Stomach (tissue), 19 donors: ENCODE measurements at places on chromosomes 6 and 20. TPM values are rescaled to one million over a fixed set of nuclear protein-coding genes. Genes with fewer than 3 reads are reported as not detected.

DNA sequence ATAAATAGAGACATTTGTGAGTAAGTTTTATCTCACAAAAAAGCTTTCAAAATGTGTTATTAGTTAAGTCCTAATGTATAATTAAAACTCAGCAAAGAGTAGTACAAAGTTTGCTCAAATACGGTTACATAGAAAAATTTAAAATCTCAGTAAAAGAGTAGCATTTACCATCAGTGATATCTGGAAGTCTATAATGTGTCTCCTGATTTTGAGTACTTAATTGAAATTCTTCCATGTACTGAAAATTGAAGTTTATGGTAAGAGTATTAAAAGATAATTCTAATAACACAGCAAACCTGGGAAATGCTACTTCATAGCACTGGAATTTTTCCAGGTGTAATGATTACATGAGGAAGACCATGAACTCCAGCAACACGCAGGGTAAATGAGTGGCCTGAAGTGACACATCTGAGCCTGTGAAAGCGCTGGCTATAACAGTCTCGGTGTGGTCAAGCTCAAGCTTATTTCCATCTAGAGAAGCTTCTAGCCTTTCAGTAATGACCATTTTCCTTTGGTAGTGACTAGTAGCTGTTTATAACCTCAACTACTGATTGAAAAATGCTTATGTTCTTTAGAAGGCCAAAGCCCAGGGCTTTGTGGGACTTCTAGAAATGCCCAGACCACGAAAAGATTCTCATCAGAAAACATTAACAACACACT is 203.2 kb downstream of the ISM1 start:
- DNase-seq, result no peak

DNA sequence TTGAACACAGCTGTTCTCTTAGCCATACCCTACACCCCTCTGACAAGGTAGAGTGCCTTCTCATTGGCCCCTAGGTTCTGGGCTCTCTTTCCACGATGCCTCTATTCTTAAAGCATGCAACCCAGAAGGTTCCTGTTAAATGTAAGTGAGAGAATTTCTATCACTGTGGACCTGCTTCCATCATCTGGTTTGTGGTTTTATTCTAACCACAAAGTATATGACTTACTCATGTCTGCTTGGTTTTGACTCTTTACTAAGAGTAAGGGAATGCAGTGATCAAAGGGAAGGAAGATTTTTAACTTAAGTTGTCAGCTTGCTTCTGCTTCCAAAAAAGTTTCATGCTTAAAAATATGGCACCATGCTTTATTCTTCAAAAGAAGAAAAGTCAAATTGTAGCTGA is 80.2 kb downstream of the ANKEF1 start:
- DNase-seq, result no peak

Gene SLC17A9
- 48.5 TPM for total RNA-seq

Gene OPRL1
- not detected for total RNA-seq

DNA sequence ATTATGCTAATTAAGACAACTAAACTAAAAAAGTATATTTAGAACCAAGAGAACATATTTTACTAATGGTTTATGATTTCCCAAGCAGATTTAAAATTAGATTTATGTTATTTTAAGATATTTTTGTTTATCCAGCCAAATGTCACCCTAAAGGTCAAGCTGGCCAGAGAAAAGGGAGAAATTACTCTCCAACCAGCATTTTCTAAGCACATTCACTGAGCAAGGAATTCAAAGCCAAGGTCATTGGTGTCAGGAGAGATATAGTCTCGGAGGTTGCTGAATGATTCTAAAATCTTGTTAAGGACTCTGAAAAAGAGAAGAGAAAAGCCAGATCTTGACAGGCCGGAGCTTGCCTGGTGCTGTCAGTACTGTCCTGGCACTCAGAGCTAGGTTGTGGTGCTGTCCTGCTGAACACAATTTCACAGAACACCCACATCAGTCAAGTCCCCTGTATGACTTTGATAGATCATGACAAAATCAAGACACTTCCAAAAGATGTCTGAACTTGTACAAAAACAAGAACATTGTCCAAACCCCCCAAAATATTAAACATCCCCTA is 222.3 kb upstream of the SMLR1 start:
- no peak for DNase-seq

- peak; percentile 36 for DNase-seq
Measured at GRCh38 chr20:33817411-33817810, 6.3 kb downstream of the CHMP4B start.

- no peak for DNase-seq
Measured at GRCh38 chr6:111927321-111927720, 54.1 kb upstream of the FYN start.

- DNase-seq, result no peak
Measured at GRCh38 chr6:13466304-13467215, 20.8 kb downstream of the GFOD1 start.

Gene KIAA0408
- total RNA-seq, result 0.87 TPM

DNA sequence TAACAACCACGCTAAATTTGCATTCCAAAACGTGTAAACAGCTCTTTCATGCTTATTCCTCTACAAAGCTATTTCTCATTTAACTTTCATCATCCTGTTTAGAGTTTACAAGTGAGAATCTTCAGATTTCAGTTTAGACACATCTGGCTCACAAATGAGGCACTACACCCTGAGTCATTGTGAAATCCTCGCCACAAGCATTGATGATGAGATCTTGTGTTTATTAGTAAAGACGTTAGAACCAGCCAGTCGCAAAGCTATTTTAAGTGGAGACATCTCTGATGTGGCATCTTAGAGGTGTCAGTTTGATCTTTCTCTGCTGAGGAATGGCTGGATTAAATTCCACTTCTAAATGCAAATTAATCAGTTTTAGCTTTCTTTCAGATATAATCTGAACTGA is 8.3 kb upstream of the ISM1 start:
- DNase-seq, result no peak

DNA sequence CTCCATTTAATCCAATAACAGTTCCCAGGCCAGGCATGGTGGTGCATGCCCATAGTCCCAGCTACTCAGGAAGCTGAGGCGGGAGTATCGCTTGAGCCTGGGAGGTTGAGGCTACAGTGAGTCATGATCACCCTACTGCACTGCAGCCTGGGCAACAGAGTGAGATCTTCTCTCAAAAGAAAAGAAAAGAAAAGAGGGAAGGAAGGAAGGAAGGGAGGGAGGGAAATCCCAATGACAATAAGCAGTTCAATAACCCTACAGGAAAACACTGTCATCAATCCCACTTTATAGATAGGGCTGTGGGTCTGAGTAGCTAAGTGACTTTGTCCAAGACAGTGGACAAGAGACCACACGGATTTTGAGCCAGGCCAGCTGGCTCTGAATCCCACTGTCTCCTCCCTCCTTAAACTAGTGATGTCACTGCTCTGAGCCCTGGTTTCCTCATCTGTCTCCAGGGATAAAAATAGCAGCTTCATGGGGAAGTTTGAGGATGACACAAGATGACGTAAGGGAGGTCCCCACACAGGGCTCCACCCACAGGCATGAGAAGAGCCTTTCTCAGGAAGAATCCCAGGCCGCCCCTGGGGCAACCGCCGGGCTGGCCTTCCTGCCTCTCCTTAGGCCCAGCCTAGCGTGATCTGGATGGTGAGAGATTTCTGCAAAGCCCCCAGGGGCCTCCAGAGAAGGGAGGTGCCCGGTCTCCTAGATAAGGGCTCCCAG is 7.2 kb upstream of the TRIB3 start:
- DNase-seq, result no peak

DNA sequence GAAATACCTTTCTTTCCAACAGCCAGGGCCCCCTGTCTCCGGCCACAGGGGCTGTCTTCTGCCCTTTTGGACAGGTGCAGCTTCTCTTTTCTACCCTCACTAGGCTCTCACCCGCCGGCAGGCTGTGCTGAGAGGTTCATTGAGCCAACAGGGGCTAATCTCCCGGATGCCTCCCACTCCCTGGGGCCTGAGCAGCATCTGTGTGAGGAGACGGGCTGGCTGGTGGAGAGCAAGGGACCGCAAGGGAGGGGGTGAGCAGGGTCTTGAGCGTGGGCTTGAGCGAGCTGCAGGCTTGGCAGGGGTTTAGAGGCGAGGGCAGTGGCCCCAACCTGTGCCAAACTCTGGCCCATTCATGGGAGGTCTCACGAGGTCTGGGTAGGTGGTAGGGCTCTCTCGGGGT is 56.5 kb upstream of the CST7 start:
- DNase-seq, result no peak

Gene MEA1
- total RNA-seq, result 11.3 TPM

- no peak for DNase-seq
Measured at GRCh38 chr6:111573892-111574797, 31.5 kb downstream of the TRAF3IP2 start.

GRCh38 chr6:32116674-32117073 is 7.5 kb upstream of the TNXB start:
- DNase-seq, result no peak

Gene HSPA12B
- 9.9 TPM for total RNA-seq

- DNase-seq, result no peak
Measured at GRCh38 chr6:147979966-147980365, 362.7 kb upstream of the SASH1 start.

DNA sequence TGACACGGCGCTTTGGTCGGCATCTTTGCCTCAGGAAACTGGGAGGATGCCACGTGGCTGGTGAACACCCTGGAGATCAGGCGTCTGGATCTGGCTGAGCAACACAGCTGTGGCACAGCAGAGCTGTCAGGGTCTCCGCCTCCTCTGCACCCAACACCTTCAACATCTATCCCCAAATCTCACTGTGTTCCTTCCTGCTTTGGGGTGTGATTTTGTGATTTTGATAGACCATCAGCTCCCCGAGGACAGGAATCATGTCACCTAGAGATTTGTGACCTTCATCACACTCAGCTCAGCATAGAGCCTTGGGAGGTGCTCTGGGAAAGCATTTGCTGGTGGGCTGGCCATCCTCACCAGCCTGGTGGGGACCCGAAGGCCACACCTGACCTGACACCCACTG is 203.7 kb upstream of the FOXQ1 start:
- no peak for DNase-seq

DNA sequence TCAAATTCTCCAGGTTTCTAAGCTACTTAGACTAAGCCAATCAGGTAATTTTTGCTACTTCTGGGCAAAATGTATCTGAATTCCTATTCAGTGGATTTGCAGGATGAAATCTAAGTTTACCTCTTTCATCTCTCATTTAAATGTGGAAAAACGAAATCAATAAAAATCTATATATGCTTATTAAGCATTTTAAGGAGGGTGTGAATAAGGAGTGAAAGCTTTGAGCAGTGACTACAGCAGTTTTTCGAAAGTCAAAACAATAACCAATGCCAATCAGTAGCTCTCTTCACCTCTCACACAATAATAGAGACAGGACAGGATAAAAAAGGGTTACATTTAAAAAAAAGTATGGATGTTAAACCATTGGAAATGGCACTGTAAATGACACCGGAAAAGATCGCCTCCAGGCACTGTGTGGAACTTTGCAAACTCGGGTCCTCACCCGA is 476 bp upstream of the BCKDHB start:
- no peak for DNase-seq

GRCh38 chr6:168221000-168221399 is 98.6 kb downstream of the DACT2 start:
- DNase-seq, result no peak

DNA sequence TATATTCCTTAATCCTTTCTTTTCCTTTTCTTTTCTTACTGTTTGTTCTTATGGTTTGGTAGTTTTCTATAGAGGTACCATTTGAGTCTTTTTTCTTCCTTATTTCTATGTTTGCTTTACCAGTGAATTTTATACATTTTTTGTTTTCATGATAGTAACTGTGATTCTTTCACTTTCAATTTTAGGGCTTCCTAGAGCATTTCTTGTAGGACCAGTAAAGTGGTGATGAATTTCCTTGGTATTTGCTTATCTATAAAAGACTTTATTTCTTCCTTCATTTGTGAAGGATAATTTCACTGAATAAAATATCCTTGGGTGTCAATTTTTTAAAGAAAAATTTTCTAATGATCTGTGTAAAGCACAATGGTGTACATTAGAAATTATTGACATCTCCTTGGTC is 637.4 kb downstream of the CD109 start:
- DNase-seq, result no peak

Gene TCF21
- total RNA-seq, result 15.6 TPM

Gene CSNK2B
- total RNA-seq, result 142 TPM

GRCh38 chr6:6248651-6249050 is 71.8 kb downstream of the F13A1 start:
- DNase-seq, result no peak

Gene MUC21
- total RNA-seq, result 0.58 TPM

DNA sequence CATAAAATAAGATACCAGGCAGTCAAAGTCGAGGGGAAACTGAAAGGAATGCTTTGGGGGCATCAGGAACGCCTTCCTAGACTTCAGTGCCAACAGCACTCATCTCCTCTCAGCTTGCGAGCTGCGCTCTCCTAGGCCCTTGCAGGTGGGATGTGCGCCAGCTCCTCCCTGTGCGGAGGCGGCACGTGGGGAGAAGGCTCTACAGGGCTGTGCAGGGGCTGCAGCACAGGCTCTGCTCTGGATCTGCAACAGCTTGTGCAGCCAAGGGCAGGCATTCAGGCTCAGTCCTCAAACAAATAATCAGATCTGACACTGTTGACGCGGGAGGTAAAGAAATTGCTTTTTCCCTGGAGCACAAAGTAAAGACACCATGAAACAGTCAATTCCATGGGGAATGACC is 144.8 kb downstream of the TTLL2 start:
- peak; percentile 53 for DNase-seq

Gene SEL1L2
- total RNA-seq, result not detected

GRCh38 chr6:15535495-15536197 is 127.2 kb downstream of the DTNBP1 start:
- DNase-seq, result no peak

Gene ENPP3
- 13.0 TPM for total RNA-seq

Gene PPP1R3G
- not detected for total RNA-seq

DNA sequence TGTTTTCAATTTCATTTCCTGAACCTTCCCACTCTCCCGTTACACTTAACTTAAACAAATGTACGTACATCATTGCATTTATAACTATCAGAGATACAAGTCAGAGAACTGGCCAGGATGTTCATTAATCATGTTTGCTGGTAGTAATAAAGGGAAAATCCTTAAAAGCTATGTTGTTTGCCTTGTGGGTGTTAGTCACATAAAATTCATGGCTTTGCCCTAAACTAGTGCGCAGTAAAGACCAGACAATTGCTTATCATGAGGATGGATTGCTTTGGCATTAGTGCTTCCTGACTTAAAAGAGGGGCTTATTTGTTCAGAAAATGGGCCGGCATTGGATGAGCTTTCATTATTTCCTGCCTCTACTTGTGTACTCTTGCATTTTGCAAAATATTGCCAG is 1037.3 kb upstream of the FLRT3 start:
- DNase-seq, result no peak

GRCh38 chr6:107237992-107238660 is 122.8 kb upstream of the BEND3 start:
- no peak for DNase-seq

GRCh38 chr6:141165002-141165665 is 967.6 kb upstream of the GJE1 start:
- DNase-seq, result peak; percentile 44
